Hematopoietic multipotent progenitor cell treated with erythropoietin and hydrocortisone succinate and interleukin-3 and kit ligand, for 17 days (in vitro differentiated cells): ENCODE measurements at places on chromosomes 2 and 18.

DNA sequence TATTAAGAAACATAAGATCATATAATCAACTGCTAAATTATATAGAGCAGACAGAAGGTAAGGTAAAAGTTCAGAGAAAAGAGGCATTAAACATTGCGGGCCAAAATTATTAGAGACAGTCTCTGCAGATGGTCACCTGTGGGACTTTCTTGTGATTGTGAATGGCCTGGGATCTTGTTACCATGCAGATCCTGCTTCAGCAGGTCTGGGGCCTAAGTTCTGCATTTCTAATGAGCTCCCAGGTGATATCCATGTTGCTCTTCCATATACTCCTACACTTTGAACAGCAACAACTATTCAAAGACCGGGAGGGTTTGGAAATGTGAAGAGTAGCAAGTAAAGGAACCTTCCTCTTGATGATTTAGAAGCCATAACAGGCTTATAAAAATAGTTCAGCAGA, 8.5 kb upstream of the ETAA1 start:
- no peak for DNase-seq

DNA sequence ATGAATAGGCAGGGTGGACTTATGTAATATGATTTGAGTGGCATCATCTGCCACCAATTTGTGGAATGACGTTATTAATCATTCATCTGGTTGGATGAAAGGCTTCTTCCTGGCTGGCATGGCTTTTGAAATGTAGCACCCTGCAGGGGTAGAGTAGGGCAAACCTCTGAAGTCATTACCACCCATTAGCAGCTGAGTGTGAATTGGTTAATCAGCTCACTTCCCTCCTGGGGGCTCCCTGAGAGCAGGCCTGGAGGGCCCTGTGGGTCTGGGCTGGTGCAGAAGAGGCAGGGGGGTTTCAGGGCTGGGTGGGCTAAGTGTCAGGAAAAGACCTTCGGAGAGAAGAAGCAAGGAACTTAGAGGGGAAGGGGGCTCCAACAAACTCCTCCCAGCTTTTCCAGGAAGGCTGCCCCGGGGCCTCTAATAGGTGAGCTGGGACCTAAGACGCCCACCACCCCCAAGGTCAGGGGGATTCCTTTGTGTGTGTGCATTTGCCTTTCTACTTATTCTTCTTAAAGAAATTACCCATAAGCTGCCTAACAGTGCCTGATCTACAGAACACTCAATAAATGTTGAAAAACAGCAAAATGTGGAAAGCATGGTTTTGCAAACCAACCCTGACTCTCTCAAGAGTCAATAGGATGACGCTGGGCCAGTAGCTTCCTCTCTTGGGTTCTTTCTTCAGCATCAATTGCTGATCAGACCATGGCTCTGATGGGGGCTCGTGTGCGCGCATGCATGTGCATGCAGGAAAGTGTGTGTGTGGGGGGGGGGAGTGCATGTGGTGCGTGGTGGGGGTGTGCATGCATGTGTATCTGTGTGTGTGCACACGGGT, 49.7 kb upstream of the ZNF516 start:
- no peak for DNase-seq

GRCh38 chr2:37418956-37419355, 74.5 kb downstream of the QPCT start:
- no peak for DNase-seq

DNA sequence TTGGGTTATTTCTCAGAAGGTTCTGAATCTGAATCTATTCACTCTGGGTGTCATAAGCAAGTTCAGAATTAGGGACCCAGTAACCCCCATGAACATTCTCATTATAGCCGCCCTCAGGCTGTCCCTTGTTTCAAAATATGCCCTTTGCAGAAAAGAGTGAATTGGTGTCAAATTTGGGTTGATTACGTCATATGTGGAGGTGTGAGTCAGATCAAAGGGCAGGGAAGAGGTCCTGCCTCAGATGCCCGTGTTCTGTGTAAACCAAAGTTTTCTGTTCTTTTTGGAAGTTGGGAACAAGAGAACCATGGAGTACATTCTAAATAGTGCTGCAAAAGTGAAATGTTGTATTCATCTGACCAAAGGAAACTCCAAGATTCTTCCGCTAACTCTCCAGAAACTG, 5.8 kb downstream of the FAM110C start:
- DNase-seq, result no peak

DNA sequence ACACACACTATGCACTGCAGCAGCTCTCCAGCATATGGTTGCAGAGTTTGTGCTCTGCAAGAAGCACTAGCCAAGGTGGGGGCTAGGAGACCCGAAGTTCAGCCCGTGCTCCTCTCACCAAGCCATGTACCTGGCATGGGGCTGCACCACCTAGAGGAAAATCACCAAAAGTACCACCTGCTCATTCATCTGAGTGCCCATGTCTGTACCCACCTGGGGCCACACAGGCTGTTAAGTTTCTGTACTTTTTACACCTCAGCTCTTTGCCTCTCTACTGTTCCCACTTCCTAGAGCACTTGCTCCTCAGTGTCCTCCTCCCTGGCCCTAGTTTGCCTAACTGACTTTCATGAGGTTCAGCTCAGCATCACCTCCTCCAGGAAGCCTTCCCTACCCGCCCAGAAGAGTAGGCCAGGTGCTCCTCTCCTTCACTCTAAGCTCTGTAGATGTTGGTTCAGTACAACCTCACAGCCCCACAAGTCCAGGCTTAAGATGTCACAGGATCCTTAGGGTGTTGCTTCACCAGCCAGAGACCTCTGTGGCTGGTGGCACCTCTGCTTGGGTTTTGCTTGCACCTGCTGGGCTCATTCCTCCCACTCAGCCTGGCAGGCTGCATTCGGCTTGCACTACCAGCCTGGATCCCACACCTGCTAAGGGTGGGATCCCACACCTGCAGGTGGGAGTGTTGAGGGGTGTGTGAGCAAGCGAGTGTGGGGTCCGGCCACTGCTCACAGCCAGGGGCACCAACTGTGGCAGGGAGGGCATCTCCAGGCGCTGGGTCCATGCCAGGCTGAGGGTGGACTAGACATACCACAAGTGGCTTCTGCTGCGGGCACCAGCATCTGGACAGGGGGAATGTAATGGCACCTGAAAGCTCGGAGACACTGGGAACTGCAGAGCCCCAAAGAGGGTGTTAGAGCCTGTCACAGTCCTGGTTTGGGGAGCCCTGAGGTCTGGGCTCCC, 10.2 kb upstream of the TFCP2L1 start:
- DNase-seq, result no peak

- DNase-seq, result no peak
Measured at GRCh38 chr2:74375838-74376237, 4.3 kb downstream of the DCTN1 start.

DNA sequence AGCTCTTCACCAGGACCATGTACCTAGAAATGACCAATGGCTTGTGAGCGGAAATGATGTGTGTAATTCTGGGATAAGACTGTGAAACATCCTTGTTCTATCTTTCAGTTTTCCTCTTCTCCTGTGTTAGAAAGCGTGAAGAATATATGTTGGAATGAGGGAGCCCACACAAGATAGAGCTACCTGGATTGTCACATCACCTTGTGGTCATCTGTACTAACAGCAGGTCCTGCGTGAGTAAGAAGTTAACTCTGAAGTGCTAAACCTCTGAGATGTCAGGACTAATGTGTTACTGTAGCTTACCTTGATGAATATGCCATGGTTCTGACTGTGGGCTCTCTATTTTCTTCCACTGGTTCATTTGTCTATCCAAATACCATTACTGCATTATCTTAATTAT, 75.6 kb downstream of the FASTKD2 start:
- no peak for DNase-seq

GRCh38 chr2:144052083-144052482, 467.8 kb downstream of the ZEB2 start:
- no peak for DNase-seq

GRCh38 chr2:152549423-152549822, 167.8 kb downstream of the PRPF40A start:
- no peak for DNase-seq

GRCh38 chr2:43139996-43140621, 86.3 kb downstream of the ZFP36L2 start:
- no peak for DNase-seq

GRCh38 chr2:173556816-173557215, 202.1 kb downstream of the CDCA7 start:
- no peak for DNase-seq

DNA sequence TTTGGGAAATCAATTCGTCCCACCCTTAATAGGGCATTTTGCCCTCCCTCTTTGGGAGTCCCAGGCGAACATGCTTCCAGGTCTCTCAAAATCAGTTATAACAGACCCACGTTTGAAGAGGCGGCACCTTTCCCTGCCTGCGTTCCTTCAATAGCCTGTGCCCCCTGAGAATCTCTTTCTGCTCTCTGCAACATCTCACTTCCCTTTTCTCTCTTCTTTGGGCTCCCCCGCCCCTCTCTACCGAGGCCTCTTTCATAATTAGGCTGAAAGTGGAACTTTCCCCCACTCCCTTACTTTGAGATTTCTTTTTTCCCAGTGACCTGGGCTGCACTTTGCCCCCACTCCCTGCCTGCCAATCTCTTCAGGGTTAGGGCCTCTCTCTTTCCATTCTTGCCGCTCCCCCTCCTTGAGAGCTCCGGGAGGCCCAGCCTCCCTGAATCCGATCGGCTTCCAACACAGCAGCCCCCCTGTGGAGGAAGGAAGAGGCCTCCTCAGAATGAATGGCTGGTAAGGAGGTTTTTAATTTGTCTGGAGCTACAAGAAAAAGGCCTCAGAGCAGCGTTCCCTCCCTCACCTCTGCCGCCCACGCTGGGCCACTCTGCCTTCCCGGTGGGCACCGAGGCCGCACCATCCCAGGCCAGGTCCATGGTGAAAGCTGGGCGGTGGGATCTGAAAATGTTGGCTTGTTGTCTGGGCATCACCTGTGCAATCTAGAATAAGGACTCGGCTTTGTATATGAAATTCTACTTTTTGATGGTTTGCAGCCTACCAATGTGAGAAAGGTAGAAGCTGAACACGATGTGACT, 162.6 kb upstream of the SIX3 start:
- DNase-seq, result no peak

GRCh38 chr18:13446610-13447461, 228.3 kb downstream of the LDLRAD4 start:
- no peak for DNase-seq

DNA sequence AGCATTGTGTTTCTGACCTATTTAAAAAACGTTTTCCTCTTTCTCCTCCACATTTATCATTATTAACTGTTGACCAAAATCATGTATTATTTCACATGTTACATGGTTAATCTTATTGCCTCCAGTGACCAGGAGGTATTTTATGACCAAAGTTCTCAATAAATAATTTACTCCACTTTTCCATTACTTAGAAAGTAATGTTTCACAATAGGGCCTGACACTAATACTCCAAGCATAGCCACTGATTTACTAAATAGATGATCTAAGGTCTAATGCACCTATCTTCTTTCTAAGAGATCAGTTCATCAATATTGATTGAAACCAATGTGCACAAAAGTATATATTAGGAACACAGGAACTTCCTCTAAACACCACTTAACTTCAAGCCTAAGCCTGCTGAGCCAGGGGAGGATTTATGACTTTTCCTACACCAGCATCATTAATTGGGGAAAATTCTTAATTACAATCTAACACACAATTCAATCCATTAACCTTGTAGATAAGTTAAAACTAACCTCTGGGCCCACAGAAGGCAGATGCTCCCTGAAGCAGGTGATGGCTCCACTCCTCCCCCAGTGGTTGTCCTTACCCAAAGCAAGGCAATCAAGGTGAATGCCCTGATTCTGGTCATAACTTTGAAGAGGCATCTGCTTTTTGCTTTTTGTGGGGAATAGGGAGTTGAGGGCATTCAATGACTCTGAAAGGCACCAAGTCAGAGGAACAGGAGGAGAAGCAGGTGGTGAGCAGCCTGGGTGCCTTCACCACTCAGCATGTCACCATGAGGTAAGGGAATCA, 33.9 kb downstream of the RBMS1 start:
- DNase-seq, result no peak

GRCh38 chr2:100754951-100755350, 65.0 kb upstream of the NPAS2 start:
- no peak for DNase-seq

DNA sequence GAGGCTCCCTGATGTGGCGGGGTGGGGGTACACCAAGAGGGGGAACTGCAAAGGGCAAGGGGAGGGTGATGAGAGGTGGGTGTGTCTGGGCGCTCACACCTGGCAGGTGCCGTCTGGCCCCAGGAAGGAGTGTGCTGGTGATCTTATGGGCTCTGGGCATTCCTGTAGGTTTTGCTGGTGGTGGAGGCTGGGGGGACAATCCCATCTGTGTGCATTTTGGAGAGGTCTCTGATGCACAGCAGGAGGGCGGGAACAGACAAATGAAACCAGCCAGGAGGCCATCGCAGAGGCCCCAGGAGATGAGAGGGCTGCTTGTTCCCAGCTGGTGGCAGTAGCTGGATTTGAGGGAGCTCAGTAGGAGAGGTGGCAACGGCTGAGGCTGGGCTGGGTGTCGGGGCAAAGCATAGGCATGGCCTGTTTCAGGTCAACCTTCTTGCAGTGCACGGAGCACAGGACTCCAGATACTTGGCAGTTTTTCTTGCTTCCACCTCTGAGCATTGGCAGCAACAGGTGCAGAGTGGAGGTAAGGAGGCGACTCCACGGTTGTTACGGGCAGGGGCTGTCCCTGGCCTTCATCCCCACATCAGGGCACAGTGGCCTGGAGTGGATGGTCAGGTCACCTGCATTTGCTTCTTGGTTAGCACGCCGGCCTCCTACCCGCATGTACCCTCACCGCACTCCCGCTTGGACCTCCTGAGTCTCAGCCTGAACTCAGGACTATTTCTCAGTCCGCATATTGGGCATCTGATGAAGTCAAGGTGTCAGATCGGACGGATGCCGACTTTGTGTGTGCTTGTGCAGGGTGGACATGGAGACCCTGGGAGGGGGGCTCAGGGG, 194.2 kb upstream of the HDAC4 start:
- DNase-seq, result no peak

GRCh38 chr2:101112772-101113157, 38.4 kb downstream of the TBC1D8 start:
- no peak for DNase-seq

- DNase-seq, result no peak
Measured at GRCh38 chr2:156476850-156477206, 40.6 kb downstream of the GPD2 start.

DNA sequence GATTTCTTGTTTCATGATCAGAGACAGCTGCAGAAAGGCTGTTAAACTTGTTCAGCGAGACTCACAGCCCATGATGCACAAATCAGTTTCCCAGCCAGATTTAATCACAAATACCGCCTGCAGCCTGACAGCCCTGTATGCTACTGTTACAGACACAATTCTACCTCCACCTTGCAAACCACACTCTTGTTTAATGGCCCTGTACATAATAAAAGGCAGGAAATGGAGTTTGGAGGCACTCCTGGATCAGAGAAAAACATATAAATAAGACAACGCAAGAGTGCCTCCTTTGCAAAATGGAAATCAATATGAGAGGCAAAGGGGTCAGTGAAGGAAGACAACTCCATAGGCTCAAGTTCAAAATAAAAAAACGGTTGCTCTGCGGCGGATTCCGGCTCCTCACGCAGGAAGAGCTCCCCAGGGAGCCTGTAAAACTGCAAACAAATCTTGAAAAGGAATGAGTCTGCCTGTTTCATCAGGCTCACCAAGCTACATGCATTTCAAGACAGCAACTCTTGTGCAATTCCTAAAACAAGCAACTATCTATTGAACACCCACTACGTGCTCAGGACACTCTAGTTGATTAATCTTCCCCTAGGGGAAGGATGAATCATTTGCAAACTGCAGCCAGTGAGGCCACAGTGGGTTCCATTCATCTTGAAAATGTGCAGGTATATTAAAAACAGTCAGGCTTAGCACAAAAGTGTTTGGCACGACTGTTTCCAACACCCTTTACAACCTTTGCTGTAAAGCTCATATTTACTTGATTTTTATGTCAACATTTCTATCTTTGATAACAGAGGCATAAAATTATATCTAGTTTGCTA, 37.5 kb downstream of the TBC1D8 start:
- DNase-seq, result no peak

- DNase-seq, result no peak
Measured at GRCh38 chr18:25144820-25145219, 207.1 kb downstream of the ZNF521 start.
